Stimulated activated CD4-positive, alpha-beta T cell treated with anti-CD3 and anti-CD28 coated beads, TNF-alpha, amount 100 ng/mL, for 1 hour (primary cell): ENCODE measurements at places on chromosomes 16 and 17.

DNA sequence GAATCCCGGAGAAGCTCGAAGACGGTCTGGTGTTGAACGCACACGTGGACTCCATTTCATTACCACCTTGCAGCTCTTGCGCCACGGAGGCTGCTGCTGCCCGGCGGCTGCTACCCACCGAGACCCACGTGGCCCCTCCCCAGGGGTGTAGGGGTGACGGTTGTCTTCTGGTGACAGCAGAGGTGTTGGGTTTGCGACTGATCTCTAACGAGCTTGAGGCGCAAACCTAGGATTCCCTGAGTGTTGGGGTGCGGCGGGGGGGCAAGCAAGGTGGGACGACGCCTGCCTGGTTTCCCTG, 1.7 kb upstream of the CBX4 start:
- no peak for DNase-seq

GRCh38 chr17:64282753-64283080, 19.7 kb upstream of the TEX2 start:
- DNase-seq = no peak

GRCh38 chr17:55710829-55711496, 11.7 kb downstream of the TMEM100 start:
- no peak for DNase-seq

DNA sequence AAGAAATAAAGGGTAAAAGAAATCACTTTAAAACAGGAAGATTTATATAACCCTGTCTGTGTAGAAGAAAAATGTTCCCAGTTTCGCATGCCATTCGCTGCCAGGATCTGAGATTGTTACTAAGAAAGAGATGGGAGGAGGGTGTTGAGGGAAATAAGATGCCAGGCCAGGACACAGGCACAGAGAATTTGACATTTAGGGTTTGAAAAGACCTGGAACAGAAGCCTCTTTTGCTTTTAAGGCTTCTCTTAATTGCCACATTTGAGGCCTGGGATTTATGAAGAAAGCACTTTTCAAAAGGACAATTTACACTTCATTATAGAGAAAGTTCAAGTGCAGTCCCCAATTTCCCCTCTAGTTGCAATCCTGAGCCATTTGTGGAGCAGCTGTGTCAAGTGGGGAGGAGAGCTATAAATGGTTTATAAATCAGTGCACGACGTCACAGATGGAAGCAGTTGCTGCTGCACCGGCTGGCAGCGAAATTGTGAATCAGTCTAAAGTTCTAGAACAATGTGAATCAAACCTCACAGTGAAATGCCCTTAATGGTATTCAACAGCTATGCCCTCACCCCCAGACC, 26.5 kb upstream of the C16orf87 start:
- no peak for DNase-seq

DNA sequence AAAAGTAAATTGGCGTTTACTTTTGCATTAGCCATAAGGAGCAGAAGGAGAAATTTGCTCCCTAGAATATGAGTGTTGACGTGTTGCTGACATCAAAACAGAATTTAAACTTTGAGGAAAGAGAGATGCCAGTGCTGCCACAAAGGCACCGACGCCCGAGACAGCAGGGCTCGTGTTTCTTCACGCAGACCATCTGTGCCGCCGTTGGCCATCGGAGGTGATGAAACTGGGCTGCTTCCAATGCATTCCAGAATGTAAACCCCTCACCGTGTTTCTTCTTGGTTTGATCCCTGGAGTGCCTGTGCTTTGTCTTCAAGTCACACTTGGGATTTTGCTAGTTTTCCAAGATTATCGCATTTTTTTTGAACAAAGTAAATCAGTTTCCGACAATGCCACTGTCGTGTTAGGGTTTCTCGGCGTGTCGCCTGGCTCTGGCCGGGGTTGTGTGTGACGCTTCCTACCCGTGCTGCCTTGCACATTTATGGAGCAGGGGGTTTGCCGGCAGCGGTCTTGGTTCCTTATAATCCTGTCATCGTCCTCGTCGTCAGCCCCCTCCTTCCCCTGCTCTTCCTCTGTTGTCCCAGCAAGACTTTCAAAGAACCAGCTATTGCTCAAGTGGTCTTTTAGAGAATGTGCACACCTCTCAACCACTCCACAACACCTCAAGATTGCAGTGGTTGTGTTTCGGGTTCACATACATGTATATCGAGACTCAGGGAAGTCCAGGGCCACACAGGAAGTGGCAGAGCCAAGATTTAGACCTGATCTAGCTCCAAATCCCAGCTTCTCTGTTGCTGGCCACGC, 103.9 kb downstream of the METRNL start:
- DNase-seq = no peak

DNA sequence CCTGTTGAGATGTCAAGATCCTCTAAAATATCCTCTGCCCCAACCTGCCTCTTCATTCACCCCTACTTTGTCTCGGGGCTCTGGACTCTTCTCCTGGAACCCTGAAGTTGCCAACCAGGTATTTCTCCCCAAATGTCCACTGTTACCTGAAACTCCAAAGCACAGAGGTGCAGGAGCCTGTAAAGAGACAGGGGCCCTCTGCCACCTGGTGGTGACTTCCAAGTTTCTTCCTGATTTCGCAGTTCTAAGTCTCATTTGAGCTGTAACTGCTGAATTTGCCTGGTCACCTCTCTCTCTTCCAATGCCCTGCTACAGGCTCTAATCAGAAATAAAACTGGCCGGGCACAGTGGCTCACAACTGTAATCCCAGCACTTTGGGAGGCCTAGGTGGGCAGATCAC, 77.1 kb upstream of the RCVRN start:
- DNase-seq = no peak

DNA sequence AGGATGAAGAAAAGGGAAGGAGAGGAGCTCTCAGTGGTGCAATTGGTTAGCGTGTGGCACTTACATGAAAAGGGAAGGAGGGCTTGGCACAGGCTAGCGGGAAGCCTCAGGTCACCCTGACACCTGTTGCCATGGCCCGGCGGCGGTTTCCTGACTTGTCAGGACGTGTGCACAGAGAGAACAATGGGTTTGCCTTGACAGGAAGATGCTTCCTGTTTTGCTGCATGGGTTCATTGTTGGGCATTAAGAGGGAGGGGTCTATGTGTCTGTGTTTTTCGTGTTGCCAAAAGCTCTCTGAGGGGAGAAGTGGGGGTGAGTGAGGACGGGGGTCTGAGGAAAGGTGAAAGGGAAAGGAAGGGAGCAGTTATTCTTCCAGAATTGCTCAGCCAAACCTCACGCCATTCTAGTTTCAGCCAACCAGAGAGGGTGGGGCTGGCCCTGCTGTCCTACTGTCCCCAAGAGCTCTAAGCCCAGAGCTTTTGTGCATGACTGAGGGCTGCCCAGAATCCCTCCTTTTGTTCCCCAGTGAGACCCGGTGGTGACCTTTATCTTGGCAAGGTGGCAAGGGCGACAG, 17.1 kb upstream of the CCR7 start:
- DNase-seq = no peak

GRCh38 chr17:57676543-57676942, 68.6 kb downstream of the CCDC182 start:
- DNase-seq = no peak

DNA sequence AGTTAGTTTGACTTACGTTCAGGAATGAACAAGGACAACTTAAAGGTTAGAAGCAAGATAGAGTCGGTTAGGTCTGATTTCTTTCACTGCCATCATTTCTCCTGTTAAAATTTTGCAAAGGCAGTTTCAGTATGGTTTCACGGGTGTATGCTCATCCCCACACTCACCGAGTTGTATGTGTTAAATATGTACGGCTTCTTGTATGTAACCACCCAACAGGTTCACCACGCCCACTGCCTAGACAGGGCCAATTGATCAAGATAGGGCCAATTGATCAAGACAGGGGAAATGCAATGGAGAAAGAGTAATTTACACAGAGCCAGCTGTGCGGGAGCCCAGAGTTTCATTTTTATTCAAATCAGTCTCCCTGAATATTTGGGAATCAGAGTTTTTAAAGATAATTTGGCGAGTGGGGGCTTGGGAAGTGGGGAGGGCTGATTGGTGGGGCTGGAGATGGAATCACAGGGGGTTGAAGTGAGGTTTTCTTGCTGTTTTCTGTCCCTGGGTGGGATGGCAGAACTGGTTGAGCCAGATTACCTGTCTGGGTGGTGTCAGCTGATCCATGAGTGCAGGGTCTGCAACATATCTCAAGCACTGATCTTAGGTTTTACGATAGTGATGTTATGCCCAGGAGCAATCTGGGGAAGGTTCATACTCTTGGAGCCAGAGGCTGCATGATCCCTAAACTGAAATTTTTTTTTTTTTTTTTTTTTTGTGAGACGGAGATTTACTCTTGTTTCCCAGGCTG, 62.4 kb upstream of the PLCG2 start:
- DNase-seq = no peak

- DNase-seq = no peak
These were observed 5.6 kb downstream of the RAP1GAP2 start for GRCh38 chr17:2801841-2802240.

DNA sequence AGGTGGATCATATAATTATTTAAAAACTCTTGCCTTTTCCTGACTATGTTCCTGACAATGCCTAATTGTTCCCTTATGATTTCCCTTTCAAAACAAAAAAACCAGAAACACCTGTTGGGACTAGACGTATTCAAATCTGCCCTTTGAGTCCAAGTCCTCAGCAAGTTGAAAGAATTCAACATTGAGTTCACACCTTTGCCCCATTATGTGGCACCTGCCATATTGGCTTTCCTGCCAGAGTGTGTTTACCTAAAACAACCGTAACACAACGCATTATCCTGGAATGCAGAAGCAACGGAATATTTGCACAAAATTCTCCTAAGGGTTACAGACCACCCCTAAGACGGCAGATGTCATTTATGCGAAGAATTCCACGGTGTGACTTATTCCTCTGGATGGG, 105.9 kb downstream of the ZFHX3 start:
- DNase-seq = no peak

DNA sequence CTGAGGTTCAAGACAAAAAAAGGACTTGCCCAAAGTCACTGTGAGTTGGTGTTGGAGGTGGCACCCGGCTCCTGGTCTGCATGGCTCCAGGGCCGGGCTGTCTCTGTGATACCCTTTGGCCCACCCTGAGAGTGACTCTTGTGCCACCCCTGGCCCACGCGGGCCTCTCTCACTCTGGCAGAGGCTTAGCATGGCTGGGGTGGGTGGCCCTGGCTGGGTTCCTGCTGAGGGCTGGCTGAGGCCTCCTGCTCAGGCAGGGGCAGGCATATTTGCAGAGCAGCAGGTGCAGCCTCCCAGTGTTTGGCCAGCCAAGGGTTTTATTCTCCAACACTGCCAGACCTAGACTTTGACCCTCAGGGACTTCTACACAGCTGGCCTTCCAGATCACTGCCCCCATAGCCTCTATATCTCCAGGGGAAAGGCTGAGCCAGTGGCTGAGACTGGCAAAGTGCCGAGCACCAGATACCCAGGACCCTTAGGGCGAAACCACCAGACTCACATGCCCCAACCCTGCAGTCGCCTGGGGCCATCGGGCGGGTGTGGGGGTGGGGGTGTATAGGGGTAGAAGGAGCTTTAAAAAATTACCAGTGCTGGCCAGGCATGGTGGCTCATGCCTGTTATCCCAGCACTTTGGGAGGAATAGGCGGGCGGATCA, 21.5 kb upstream of the ADGRG1 start:
- DNase-seq = no peak

DNA sequence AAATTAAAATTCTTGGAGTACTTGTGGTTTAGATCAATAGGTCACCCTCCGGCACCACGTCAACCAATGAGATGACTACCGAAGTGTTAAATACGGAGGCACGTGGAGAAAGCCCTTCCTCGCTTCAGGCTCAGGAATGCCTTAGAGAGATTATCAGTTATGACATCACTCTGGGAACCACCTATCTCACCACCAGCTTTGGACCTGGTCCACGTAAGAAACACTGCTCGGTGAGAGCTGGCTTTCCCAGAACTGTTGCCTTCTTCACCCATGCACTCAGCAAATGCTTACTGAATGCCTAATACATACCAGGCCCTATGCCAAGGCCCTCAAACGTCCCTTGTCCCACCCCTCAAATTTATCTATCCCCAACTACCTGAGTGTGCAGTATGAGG, 71.3 kb downstream of the SMG6 start:
- DNase-seq = no peak

DNA sequence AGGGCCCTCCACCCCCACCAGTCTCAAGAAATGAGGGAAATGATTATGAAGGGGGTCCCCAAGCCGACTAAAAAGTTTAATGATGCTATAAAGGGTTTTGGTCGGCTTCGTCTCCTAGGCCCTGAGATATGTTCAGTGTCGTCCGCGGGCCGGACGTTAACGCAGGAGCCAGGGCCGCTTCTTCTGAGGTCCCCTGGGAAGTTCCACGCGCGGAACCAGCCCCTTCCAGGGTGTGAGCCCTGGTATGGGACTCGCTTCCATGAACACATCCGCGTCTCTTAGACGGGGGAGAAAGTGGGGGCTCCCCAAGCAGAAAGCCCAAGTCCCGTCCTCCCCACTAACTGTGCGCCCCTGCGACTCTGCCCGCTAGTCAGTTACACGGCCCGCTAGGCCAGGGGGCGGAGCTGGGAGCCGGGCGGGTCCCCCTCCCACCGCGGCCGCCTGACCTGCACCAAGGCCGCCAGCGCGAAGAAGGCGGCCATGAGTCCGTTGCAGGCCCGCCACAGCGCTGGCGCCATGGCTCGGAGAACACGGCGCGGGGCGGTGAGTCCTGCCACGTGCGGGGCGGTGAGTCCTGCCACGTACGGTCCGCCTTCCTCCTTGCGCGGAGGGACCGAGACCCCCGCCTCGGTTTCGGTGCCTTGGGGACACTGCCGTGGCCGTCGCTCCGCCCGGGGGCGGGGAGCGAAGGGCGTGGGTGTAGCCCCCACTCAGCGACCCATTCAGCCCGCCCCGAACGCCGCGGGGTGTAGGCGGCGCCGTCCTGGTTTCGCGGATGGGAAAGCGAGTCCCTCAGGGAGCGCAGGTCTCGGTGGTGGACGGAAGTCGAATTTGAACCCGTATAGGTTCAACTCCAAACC, at the start of gene TMEM220:
Gene TMEM220, minus strand, starts transcription at position 690 of the 860 bp plus-strand sequence. Its CDS starts 172 bp downstream, at position 518.
- peak; percentile 29 for DNase-seq

GRCh38 chr16:17295948-17296347, 174.8 kb downstream of the XYLT1 start:
- DNase-seq = no peak

- no peak for DNase-seq
These were observed 115.4 kb upstream of the CACNG3 start for GRCh38 chr16:24140730-24141129.

DNA sequence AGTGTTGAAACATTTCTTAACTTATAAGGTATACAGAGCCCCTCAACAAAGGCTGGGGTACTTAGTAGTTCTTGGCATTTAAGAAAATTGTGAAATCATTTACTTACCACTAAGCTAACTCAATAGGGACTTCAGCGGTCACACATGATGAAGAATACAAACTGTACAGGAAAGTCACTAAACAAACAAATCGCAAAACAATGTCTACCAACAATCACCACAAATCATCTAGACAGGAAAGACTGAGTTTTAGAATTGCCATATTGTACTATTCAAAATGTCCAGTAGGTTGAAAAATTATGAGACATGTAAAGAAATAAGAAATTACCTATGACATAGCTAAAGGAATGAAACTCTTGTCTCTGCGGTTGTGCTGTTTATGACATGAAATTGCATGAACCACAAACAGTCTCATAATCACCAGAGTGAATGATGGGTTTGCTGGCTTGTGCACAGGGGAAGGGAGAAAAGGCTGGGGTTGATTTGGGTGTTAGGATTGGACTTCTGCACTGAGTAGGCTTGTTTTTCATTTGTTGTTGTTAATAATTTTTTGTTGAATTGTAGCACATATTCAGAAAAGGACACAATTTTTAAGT, 441.1 kb upstream of the MON1B start:
- no peak for DNase-seq
